Erythroblast (primary cell): ENCODE measurements at places on chromosomes 3 and 15.

DNA sequence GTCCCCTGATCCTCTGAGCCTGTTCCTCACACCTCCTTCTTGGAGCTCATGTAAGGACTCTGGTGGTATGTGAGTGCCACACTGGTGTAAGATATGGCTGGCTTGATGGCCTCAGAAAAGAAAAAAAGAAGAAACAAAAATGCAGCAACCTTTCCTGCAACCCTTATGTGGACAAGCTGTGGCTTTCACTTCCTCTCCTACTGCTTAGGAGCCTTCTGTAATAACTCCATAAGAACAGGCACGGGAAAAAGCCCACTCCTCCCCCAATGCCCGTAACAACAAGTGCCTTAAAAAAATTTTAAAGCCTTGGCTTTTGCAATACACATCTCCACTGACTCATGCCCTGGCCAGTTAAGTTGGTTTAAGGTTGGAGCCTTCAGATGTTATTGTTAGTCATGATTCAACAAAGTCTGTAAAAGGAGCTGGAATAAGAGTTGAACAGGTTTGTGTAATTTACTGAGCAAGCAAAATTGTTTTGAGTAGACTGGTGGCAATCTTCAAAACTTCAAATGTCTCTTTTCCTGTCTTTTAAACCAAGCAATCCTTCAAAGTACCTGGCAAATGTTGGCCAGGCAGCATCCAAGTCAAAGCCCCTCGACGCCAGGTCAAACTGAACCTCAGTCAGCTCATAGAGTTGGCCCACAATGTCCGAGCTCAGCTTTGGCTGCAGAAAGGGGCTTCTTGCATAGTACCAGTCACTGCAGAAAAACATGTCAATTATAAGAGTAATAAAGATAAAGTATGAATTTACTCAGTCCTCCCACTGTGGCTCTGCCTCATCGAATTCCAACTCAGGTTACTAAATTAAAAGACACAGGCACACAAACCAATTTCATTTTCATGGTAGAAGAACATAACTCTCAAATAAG is 22.9 kb downstream of the FYCO1 start:
- no peak for DNase-seq

DNA sequence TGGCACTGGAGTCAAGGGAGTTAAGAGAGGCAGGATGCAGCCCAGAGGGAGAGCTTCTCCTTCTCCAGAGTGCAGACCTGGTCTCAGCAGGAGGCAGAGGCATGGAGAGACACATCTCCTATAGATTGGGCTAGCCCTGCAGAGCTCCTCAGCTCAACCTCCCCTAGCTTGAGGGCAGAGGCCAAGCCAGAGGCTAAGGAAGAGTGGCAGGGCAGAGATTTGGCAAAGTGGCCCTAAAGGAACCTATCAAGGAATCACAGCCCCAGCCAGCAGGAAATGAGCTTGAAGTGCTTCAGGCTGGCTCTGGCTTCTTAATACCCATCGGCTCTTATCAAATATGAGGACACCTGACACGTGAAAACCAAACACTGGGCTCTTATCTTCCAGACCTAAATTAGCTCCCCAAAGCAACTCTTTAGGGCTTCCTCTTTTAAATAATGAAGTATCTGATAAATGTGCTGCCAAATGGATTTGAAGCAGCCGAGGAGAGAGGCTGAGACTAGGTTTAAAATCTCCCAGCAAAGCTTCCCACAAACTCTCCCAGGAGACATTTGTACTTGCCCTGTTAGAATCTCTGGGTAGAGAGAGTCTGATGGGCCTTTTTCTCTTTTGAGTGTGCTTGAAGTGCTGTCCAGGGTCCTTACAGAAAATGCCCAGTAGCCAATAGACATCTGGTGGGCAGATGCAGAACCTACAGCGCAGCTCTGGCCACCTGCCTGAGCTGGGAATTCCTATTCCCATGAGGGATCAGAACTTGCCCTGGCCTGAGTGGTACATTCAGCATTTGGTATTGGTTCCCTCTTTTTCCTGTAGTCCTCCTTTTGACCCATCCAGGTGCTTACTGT is 271.4 kb downstream of the CLSTN2 start:
- no peak for DNase-seq

DNA sequence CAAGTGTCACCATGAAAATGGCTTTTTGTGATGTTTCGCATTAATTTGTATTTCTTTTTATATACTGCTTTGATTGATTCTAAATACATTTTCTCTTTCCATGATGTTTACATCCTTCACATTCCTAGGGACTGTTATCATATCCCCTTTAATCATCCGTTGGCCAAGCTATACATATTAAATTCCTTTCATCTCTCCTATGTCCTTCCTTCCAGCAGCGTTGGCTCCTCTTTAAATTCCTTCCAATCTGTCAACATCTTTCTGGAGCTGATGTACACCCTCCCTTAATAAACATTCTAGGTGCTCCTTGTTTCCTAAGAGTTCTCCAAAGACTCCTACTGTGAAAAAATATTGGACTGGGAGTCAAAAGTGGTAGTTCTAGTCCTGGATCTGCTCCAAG is 87.8 kb downstream of the IGF2BP2 start:
- no peak for DNase-seq

DNA sequence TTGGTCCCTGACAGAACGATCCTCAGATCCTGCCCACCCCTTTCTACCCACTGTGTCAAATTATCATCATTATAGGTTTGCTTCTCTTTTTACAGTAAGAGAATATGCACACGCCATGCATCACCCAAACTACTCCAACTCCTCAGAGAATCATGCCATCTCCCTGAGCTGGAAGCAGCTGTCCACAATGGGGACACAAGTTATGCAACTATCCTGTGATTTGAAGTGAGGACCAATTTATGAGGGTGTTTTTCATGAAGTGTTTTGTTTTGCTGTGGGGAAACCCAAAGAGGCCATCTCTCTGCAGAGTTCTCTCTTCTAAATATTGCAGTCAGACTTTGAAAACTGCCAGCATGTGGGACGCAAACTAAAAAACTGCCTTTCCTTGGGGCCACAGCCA is 35.8 kb upstream of the TNFSF10 start:
- DNase-seq: no peak

- no peak for DNase-seq
These were observed 804.2 kb upstream of the NECTIN3 start for GRCh38 chr3:110267304-110267845.

- DNase-seq: peak; percentile 83
These were observed 579.3 kb downstream of the EDEM1 start for GRCh38 chr3:5766848-5767247.

DNA sequence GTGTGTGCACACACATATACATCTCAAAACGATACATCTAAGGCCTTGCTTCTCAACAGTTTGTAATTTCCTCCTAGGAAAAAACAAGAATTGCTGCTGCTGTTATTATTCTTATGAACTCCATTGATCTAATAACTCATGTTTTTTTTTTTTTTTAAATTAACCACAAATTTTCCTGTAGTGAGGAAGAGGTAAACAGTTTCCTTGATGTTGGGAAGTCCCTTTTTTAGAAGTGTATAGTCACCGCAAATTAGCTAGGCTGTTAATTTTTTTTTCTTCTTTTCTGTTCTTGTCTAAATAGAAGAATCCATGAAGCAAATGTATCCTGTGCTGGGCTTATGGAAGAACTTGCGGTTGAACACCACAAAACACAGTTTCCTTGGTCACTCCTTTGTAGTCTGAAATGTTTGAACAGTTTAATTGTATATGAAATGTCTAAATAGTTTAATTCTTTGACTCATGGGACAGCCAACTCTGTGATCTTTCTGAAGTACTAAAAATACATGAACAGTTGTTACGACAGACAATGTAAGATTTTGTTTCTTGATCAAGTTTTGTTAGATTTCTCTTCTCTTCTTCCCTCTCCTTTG is 64.5 kb downstream of the MITF start:
- DNase-seq: no peak

GRCh38 chr3:188229177-188229576 is 75.2 kb downstream of the LPP start:
- DNase-seq: no peak

DNA sequence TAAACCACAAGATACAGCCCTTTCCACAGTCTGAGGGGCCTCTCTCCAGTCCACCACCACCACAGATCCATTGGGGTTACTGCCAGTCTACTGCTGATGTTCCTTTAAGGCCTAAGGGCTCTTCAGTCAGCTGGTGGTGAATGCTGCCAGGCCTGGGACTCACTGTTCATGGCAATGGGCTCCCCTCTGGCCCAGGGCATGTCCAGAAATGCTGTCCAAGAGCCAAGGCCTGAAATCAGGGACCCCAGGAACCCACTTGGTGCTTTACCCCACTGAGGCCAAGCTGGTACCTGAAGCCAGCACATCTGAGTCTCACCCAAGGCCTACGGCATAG is 128.6 kb upstream of the CBLB start:
- no peak for DNase-seq

DNA sequence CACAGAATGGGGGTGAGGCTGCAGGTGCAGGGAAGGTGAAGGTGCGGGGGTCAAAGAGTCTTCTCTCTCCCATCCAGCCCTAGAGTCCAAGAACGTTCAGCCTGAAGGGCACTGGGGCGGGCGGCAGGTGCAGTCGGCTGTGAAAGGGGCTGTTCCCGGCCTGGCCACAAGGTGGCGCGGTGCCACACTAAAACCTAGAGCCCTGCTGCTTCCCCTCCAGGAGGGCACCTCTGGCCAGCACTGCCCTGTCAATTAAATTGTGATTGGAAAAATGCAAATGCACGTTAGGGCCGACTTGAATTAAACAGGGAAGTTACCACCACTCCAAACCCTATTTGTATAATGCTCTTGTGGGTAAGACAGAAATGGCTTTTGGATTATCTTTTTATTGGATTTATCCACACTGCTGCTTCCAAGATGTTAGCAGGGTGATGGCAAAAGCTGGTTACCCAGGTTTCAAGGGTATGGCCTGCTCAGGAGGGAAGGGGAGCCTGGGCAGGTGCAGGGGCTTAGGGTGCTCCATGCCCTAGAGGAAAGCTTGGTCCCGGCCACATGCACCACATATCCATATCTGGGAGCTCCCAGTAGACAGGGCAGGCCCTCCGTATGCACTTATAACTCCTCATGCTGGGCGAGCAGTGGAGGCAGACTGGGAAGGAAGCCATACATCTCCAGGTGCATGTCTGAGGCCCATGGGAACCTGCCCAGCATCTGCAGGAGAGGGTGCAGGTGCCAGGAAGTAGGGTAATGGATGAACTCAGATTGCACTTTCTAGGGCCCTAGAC is 119.8 kb downstream of the ADCY5 start:
- peak; percentile 76 for DNase-seq

- no peak for DNase-seq
These were observed 257.8 kb downstream of the CD47 start for GRCh38 chr3:107833043-107833442.

DNA sequence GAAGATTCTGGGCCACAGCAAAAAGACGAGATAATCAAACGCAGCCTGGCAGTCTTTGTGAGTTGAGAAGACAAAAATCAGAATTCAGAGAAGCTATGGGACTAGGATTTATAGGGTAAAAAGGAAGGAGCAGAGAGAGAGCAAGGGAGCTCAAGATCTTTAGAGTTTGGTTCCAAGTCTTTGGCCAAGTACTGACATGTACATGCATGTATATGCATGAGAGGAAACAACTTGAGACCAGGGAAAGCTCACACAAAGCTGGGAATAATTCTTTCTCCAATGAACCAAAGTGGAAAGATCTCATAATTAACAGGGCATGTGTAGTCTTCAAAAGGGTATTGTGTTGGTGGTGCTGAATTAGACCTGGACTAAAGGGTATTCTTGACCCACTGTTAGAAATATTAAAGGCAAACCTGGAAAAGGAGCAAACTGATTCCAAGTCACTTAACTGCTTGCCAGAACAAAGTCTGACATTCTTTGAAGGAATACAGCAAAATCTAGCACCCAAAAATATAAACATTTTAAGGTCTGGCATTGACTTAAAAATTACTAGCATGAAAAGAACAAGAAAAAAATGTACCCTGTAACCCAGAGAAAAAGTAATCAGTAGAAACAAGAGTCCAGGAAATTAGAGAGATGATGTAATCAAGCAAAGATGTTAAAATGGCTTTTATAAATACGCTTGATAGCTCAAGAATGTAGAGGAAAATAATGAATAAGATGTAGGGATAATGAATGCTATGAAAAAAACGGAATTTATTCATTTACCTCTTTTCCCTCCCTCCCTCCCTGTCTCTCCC is 226.0 kb upstream of the CGNL1 start:
- DNase-seq: no peak
